ENCODE measurements at places on chromosomes 1 and 21. TPM values are rescaled to one million over a fixed set of nuclear protein-coding genes. Genes with fewer than 3 reads are reported as not detected.

DNA sequence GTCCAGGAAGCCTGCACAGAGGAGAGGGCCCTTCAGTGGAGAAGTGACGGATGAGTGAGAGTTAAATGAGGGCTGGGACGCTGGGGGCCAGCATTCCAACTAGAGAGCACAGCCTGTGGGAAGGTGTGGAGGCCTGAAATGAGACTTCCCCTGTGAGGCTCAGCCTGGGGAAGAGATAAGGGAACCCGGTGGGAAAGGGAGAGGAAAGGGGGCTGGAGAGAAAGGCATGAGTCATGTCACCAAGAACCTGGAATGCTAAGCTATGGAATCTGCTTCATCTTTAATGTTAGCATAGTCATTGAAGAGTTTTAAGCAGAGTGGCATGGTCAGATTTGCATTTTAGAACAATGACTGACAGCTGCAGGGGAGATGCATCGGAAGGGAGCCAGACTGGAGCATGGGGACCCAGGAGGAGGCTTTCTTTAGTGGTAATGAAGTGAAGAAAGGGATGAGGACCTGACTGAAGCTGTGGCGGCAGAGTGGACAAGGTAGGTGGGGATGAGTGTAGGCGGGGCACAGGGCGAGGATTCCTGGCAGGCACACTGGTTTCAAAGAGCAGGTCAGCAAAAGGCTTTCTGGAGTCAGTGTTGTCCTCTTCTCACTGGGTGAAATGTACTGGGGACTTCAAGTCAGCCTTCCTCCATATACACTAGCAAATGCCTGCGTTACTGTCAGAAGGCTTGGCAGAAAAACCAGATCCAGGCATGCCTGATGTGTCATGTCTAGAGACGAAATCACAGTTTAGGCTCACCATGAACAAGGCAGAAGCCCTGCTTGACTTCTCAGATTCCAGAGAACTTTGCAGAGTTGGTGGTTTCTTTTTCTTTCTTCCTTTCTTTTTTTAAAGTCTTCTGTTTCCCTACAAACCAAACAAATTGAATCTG lies 8.0 kb downstream of the RGL1 start:
- no peaks in the 10 kb centered on the region for H3K4me1 ChIP-seq
- H3K4me3 ChIP-seq, result no peak overlapping the region
- no peaks in the 10 kb centered on the region for H3K27me3 ChIP-seq
- no peak overlapping the region for H3K27ac ChIP-seq
- H3K36me3 ChIP-seq, result no peaks in the 10 kb centered on the region

DNA sequence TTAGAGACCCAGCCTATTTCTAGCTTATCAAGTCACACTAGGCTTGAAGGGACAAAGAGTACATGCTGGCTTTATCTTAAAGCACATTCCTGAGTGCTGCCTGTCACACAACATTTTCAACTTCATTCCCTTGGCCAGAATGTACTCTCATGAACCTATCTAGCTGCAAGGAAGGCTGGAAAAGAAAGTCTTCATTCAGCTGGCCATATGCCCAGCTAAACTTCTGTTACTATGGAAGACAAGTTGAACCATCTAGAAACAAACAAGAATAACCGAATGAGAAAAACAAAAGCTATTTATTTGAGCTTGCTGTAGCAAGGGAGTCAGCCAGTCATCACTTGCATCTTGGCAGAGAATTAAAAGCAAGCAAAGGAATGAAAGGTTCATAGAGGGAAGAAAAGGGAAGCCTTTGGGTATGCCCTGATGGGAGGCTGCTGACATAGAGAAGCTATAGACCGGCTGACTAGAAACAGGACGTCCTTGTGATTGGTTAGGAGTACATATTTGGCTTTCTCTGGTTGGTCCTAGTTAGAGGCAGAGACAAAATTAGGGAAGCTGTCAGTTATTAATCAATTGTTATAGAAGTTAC lies 108.4 kb downstream of the NEK7 start:
- no peak overlapping the region for H3K27ac ChIP-seq
- H3K4me1 ChIP-seq, result peaks cover 2% of the 10 kb centered on the region
- no peak overlapping the region for H3K4me3 ChIP-seq
- H3K27me3 ChIP-seq, result no peaks in the 10 kb centered on the region
- no peaks in the 10 kb centered on the region for H3K36me3 ChIP-seq

DNA sequence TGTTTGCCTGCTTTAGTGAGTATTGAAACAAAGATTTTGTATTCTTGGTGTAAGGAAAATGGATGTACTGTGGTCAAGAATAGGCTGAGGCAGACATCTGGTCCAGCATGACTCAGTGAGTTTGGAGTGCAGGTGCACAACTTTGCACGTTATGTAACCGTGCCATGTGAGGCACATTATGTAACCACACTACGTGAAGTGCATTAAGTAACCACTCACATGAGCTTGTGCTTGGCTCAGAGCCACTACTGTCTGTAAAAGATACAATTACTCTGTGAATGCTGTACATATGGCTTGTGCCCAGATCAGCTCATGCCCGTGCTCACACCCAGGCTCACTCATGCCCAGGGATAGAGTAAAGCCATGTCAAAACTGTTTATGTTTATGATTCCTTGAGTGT lies 216.8 kb downstream of the CTH start:
- no peak for DNase-seq
- H3K36me3 ChIP-seq, result no peaks in the 10 kb centered on the region
- no peaks in the 10 kb centered on the region for H3K4me1 ChIP-seq
- H3K27me3 ChIP-seq, result no peaks in the 10 kb centered on the region
- no peak overlapping the region for H3K4me3 ChIP-seq

- H3K4me3 ChIP-seq, result no peak overlapping the region
- H3K27me3 ChIP-seq, result no peaks in the 10 kb centered on the region
- DNase-seq, result no peak
Measured at GRCh38 chr1:86858524-86859261, 55.2 kb downstream of the SELENOF start.

- no peak overlapping the region for H3K27ac ChIP-seq
- no peak overlapping the region for H3K4me3 ChIP-seq
- H3K36me3 ChIP-seq, result no peaks in the 10 kb centered on the region
- DNase-seq, result no peak
Measured at GRCh38 chr21:46060596-46061061, 37.3 kb upstream of the COL6A2 start.

- no peak for DNase-seq
- no peak overlapping the region for H3K27ac ChIP-seq
- H3K36me3 ChIP-seq, result no peaks in the 10 kb centered on the region
- no peak overlapping the region for H3K4me3 ChIP-seq
- H3K4me1 ChIP-seq, result no peaks in the 10 kb centered on the region
Measured at GRCh38 chr21:14530592-14530991, 15.5 kb downstream of the SAMSN1 start.

DNA sequence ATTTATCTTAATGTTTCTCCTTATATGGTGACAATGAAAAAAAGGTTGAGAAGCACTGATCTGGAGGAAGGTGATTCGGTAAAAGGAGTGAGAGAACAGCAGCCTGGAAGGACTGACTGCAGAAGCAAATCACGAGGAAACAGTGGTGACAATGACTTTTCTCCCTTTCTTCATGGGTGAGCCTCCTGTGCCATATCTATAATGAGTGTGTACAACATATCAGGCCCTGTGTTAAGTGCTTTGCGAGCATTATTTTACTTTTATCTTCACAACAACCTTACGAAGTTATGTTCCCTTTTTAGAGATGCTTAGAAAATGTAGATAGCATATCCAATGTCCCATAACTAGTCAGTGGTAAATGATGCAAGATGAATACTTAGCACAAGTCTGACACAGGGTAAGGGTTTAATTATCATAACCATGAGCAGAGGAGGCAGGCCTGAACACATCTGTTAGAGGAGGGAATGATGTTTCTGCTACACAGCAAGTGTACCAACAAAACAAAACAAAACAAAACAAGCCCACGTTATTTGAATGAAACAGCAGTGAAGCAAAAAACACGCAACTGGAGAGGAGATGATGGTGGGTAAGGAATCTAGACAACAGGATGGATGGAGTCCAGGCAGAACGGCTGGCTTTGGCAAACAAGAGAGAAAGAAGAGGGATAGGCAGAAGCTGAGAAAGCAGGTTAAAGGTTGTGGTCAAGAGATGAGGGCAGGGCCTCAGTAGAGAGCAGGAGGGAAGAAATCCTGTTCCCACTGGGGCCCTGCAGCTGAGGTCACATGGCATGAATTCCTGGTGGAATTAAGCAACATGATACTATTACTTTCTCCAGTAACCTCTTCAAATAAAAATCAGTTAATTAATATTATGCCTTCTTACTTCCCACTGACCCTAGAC lies 29.6 kb downstream of the GNG12 start:
- peak; percentile 53 for DNase-seq
- peak overlapping the region; percentile 85 for H3K27ac ChIP-seq
- H3K4me1 ChIP-seq, result peaks cover 13% of the 10 kb centered on the region
- no peaks in the 10 kb centered on the region for H3K36me3 ChIP-seq

DNA sequence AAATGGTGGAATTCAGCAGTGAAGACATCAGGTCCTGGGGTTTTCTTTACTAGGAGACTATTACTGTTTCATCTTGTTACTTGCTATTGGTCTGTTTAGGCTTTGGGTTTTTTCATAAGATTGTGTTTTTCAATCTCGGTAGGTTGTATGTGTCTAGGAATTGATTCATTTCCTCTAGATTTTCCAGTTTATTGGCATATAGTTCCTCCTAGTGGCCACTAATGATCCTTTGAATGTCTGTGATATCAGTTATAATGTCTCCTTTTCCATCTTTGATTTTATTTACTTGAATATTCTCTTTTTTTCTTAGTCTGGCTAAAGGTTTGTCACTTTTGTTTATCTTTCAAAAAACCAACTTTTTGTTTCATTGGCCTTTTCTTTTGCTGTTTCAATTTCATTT lies 233.0 kb downstream of the RWDD3 start:
- no peaks in the 10 kb centered on the region for H3K36me3 ChIP-seq
- H3K27me3 ChIP-seq, result no peaks in the 10 kb centered on the region
- H3K4me1 ChIP-seq, result no peaks in the 10 kb centered on the region

DNA sequence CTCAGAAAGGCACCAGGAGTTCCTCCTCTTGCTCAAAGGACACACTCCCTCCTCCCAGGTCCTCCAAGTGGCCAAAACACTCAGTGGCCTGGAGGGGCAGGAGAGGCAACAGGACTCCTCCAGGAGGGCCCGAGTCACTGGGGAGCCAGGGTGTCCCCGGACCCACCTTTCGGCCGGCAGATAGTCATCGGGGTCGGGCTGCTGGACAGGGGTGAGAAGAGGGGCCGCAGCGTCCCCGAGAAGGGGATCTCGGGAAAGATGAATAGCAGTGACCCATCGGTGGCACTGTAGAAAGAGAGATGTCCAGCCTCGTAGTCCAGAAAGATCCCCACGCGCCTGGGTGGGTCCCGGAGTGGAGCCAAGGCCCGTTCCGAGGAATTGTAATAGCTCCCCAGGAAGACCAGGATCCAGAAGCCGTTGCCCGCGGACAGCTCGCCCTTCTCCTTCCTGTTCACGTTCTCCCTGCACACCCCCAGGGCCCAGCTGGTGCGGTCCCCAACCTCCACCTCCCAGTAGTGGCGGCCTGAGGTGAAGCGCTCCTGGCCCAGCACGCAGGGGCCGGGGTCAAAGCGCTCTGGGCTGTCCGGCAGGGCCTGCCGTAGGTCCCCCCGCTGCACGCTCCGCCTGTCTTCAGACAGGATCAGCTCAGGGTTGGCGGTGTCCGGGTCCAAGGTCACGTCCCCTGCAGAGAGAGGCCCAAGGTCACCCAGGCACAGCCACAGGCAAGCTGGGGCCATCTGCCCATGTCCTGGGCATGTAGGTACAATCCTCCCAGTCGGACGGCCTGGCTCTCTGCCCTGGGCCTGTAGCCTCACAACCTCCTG lies 11.9 kb downstream of the TRIM11 start:
- DNase-seq, result no peak
- no peak overlapping the region for H3K4me3 ChIP-seq
- no peak overlapping the region for H3K27ac ChIP-seq
- H3K36me3 ChIP-seq, result peaks cover 6% of the 10 kb centered on the region
- H3K27me3 ChIP-seq, result no peaks in the 10 kb centered on the region
- no peaks in the 10 kb centered on the region for H3K4me1 ChIP-seq

- DNase-seq, result no peak
- H3K27ac ChIP-seq, result no peak overlapping the region
- H3K4me1 ChIP-seq, result peaks cover 3% of the 10 kb centered on the region
- H3K4me3 ChIP-seq, result no peak overlapping the region
- H3K36me3 ChIP-seq, result no peaks in the 10 kb centered on the region
Measured at GRCh38 chr1:158103861-158104522, 76.7 kb upstream of the CD1D start.

- no peak overlapping the region for H3K27ac ChIP-seq
- H3K36me3 ChIP-seq, result no peaks in the 10 kb centered on the region
- H3K4me1 ChIP-seq, result peaks cover 3% of the 10 kb centered on the region
- DNase-seq, result no peak
Measured at GRCh38 chr1:167644551-167644950, 14.5 kb downstream of the RCSD1 start.

- H3K4me1 ChIP-seq, result no peaks in the 10 kb centered on the region
- H3K27me3 ChIP-seq, result no peaks in the 10 kb centered on the region
- DNase-seq, result no peak
- H3K4me3 ChIP-seq, result no peak overlapping the region
Measured at GRCh38 chr1:229570891-229571516, 12.5 kb upstream of the ABCB10 start.

GRCh38 chr1:26747048-26747447 lies 40.7 kb upstream of the PIGV start:
- H3K4me3 ChIP-seq, result no peak overlapping the region
- no peaks in the 10 kb centered on the region for H3K27me3 ChIP-seq
- no peak overlapping the region for H3K27ac ChIP-seq
- H3K36me3 ChIP-seq, result peaks cover 59% of the 10 kb centered on the region

DNA sequence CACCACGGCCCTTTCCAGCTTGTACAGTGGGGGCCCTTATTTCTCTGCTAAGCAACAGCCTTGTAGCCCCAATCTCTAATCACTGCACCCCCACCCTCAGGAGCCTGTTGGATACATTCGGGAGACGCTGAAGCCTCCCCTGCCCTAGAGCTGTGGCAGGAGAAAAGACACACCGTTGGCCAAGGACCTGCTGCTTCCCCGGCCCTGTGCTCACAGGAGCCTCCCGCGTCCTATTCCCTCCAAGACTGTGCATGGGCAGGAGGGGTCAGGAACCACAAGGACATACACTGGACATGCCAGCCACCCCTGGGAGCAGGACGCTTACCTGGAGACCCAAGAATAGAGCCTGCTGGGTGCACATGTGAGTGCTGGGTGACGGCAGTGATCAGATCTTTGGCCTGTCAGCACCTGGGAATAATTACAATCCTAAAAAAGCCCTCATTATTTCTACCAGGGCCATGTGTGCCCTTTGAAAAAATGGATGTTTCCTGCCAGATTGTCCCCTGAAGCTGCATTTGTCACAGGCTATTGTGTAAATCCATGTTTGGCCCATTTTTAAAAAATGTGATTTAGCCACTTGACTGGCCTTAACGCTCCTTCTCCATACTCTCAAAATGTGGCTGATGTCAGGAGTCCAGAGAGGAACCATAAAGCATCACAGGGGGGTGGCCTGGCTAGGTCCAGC lies 590.6 kb downstream of the MATN1 start:
- no peak overlapping the region for H3K4me3 ChIP-seq
- DNase-seq, result no peak
- no peaks in the 10 kb centered on the region for H3K4me1 ChIP-seq
- no peak overlapping the region for H3K27ac ChIP-seq
- no peaks in the 10 kb centered on the region for H3K36me3 ChIP-seq

GRCh38 chr1:181100934-181101333 lies 12.4 kb downstream of the IER5 start:
- no peak overlapping the region for H3K4me3 ChIP-seq

GRCh38 chr21:29098156-29098555 lies 24.7 kb upstream of the CCT8 start:
- H3K4me3 ChIP-seq, result no peak overlapping the region
- no peaks in the 10 kb centered on the region for H3K36me3 ChIP-seq
- no peak overlapping the region for H3K27ac ChIP-seq
- no peaks in the 10 kb centered on the region for H3K27me3 ChIP-seq
- peaks cover 7% of the 10 kb centered on the region for H3K4me1 ChIP-seq
- no peak for DNase-seq

S100A8 gene
- polyA plus RNA-seq, result 51.4 TPM

FAM163A gene
- polyA plus RNA-seq, result not detected

TMEM39B gene
- 4.6 TPM for polyA plus RNA-seq

DNAI4 gene
- polyA plus RNA-seq, result 0.81 TPM

NHLH1 gene
- polyA plus RNA-seq, result 0.21 TPM

C8A gene
- 2.2 TPM for polyA plus RNA-seq

HPCAL4 gene
- polyA plus RNA-seq, result 0.21 TPM

OPTC gene
- polyA plus RNA-seq, result not detected

AZIN2 gene
- polyA plus RNA-seq, result not detected
